Stimulated activated CD4-positive, alpha-beta T cell treated with anti-CD3 and anti-CD28 coated beads, Interleukin-1b, Interleukin-23, amount 100 ng/mL, for 1 hour (primary cell): ENCODE measurements at places on chromosomes 13 and 19.

DNA sequence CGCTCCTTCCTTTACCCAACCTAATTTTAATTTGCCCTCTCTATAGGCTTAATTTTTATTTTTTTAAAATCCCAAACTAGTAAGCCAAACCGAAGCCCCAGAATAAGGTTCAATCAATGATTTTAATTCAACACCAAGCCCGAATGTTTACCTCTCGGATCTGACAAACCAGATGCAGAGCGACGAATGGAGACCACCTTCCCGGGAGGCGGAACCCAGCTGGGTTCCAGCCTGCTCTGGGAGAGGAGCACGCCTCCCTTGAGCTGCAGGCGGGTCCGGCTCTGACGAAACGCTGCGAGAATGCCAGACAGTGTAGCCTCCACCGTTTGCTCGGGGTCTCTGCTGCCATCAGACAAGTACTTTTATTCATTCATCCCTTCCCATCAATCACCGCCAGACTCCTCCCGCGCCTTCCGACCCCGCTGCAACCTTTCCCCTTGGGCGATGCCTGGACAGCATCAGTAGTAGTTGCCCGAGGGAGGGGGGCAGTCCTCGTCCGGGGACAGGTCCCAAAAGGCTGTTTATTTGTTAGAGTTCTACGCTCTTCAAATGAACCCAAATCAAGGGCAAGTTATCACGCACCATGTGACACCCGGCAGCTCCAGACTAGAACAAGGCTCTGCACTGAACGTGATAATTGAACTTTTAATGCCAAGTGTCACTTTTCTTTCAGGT, 752 bp upstream of the EDNRB start:
- DNase-seq = no peak

- DNase-seq = no peak
These were observed 15.3 kb downstream of the PRKCSH start for GRCh38 chr19:11450570-11451326.

GRCh38 chr13:90552702-90553101, 794.8 kb upstream of the MIR17HG start:
- DNase-seq = no peak

DNA sequence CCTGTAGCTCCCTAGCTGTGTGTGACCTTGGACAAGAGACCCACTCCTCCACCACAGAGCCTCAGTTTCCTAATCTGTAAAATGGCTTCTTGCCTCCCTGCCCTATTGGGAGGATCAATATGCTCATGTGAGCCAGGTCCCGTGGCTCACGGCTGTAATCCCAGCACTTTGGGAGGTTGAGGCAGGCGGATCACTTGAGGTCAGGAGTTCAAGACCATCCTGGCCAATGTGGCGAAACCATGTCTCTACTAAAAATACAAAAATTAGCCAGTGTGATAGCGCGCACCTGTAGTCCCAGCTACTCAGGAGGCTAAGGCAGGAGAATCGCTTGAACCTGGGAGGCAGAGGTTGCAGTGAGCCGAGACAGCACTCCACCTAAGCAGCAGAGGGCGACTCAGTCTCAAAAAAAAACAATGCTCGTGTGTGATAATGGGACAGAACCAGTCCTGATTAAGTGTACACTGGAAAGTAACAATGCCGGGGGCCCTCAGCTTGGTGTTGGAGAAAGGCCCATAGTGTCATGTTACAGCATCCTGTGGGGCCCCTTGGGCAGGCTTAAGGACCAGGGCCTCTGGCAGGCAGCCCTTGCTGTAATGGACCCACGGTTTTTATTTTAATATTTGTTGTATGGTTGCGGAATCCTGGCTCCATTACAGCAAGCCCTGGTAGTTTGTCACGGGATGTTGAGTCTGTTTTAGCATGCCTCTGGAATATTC, 6.8 kb downstream of the RPS11 start:
- DNase-seq = no peak

DNA sequence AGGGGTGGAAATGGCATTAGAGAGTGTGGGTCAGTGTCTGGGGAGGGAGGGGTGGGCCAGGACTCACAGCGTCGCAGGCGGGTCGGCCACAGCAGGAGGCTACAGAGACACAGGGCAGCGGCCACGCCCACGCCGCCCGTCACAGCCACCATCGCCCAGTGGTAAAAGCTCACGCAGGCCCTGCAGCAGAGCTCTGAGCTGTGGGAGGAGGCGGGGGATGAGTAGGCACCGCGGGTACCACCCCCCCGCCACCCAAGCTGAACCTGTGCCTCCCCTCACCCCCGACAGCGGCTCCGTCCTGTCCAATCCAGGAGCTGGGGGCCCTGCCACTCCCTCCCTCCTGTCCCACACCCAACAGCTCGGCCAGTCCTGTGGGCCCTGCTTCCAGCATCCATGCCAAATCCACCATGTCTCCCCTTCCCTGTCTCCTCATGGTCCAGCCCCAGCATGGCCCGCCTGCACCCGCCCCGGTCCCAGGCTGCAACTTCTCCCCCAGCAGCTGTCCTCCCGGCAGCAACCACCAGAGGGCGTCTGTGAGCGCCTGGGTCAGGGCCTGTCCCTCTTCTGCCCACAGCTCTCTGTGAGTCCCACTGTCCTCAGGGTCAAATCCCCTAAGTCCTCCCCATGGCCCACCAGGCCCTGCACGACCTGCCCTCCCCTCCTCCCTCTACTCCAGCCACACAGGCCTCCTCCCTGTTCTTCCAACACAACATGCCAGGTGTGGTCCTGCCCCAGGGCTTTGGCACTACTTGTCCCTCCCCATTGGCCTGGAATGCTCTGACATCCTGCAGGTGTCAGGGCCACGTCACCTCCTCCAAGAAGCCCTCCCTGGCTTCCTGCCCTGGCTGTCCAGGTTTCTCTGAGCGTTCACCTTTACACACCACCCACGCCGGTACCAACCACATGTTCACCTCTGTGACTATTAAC, 6.0 kb downstream of the TEKTIP1 start:
- DNase-seq = peak; percentile 51

DNA sequence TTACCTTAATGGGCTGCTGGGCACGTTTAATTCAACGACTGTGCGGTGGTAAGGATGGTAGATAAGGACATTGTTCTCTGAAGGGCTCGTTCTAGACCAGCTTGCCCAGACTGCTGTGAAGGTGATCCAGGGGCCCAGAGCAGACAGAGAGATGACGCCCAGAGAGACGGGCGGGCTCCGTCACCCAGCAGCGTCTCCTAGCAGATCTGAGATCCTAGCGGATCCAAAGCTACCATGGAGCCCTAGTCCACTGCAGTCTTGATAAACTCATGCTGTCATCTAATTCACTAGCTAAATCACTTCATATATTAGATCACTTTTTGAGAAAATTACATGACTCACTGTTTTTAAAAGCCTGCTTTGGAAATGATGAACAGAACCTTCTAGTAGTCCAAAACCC, 21.5 kb downstream of the COL4A2 start:
- DNase-seq = no peak

DNA sequence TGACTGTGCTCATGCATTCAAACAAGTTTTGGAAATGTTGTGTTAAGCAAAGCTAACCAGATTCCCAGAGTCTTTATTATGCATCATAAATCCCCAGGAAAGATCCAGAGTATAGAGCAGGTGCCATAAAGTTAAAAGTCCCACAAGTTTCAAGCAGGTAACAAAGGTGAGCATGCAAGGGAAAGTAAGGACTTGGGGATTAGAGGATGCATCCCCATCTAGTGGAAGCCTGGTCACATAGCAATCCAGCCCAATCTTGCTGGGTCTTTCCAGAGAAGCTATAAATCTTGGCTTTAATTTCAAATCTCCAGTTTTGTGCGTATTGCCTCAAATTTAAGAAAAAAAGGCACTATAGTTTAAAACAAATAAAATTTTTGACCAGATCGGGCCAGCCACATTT, 72.7 kb downstream of the ZNF254 start:
- no peak for DNase-seq

- DNase-seq = no peak
These were observed 256.4 kb upstream of the SOX21 start for GRCh38 chr13:94968757-94969086.

GRCh38 chr13:31859571-31859970, 120.2 kb downstream of the RXFP2 start:
- no peak for DNase-seq
